Urinary bladder (tissue), 4 donors: ENCODE measurements at places on chromosomes 1 and 21. TPM values are rescaled to one million over a fixed set of nuclear protein-coding genes. Genes with fewer than 3 reads are reported as not detected.

Gene ST3GAL3
- total RNA-seq, result 27.2 TPM

Gene PPP1R12B
- total RNA-seq, result 352 TPM

Gene FCRL5
- total RNA-seq, result 0.11 TPM

Gene SYPL2
- total RNA-seq, result 2.4 TPM

Gene S100A7A
- total RNA-seq, result not detected

Gene SFT2D2
- 41.9 TPM for total RNA-seq

DNA sequence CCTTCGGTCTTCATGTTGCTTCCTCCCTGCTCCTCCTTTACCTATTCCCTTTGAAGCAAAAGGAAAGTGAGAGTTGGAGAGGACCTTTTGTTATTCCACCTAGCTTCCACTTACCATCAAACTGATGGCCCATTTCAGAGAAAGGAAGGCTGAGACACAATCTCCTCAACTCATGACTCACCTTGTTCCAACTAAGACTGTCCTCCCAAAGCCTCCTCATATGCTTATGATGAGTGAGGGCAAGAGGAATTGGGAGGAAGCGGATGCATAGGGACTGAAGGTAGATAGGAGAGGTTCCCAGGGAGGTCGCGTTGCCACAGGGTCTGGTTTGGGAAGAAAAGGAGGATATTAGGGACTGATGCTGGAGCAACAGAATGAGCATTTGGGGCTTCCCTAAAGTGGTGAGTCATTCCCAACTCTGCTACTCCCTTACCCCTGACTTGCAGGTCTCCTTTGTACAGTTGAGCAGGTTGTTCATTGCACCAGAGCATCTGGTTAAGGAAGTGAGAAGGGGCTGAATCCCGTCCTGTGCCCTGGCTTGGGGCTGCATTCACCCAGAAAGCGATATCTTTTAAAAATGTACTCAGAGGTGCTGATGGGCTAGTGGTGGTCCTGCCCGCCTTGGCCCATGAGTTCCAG lies 35.0 kb downstream of the LGR6 start:
- DNase-seq, result no peak

DNA sequence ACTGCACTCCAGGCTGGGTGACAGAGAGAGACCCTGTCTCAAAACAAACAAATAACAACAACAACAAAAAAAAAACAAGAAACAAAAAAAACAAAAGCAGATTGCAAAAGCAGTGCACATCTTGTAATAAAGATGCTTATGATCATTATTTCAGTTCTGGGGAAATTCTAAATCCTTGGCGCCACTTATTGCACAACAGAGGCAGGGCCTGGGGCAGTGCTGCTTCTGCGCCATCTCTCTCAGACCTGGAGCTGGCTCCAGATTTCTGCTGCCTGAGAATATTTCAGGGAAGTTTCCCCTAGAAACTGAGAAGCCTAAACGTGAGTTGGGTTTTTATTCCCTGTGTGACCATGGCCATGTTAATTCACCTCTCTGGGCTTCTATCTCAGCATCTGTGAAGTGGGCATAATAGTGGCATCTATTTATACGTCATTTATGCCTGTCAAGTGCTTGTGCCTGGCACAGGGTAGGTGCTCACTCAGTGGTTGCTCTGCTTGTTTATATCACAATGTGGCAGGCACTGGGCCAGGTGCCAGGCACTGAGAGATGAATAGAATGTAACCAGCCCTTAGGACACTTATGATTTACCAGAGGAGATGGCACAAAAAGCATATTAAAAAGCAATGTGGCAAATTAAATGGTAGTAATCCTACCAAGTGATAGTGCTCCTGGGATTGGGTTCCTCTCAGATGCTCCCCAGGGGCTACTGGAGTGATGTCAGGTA lies 67.9 kb downstream of the MDM4 start:
- DNase-seq, result no peak

DNA sequence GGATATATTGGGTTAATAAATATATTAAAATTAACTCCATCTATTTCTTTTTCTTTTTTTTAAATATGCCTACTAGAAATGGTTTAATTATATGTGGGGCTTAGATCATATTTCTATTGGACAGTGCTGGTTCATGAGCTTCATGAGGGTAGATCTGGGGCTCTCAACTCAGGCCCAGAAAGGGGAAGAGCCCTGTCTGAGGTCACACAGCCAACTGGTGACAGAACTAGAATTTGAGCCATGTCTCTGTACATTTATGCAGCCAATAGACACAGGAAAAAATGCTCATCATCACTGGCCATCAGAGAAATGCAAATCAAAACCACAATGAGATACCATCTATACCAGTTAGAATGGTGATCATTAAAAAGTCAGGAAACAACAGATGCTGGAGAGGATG lies 5.1 kb upstream of the EPHB2 start:
- DNase-seq, result no peak

DNA sequence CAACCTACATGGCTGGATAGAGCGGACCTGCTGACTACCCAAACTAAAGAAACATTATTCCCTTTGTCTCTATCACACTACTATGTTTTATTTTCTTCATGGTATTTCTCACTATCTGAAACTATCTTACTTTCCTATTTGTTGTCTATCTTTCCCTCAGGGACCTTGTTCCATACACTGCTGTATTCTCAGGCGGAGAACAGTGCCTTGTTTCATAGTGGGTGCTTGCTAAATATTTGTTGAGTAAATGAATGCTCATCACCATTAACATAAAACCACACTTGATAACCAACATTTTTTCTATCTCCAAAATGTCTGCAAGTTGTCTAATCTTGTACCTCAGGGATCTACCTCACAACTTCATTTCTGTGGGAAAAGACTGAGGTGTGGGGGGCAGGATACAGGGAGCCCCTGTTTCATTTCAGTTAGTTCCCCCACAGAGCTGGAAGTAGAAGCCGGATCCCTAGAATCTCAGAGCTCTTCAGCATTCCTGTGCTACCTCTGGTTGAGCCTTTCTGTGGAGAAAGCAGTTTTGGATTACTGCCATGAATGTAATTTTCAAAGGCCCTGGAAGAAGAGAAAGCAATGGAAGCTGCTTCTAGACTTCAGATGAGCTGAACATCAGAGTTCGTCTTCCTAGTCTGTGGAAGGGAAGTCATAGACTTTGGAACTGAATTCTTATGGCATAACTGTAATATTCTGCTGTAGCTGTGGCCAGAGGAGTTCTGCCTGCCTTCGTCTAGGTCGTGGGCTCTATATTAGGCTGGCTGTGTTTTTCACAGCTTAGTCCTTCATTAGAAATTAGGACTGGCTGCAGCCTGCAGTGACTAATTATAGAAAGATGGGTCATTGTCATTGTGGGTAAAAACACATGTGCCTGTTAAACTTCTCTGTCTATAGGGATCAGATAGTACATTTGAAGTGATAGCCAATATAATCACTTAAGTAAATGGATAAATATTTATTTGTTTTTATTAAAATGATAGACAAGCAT lies 293.2 kb upstream of the SGIP1 start:
- no peak for DNase-seq

GRCh38 chr1:229507502-229507901 lies 639 bp downstream of the NUP133 start:
- no peak for DNase-seq

DNA sequence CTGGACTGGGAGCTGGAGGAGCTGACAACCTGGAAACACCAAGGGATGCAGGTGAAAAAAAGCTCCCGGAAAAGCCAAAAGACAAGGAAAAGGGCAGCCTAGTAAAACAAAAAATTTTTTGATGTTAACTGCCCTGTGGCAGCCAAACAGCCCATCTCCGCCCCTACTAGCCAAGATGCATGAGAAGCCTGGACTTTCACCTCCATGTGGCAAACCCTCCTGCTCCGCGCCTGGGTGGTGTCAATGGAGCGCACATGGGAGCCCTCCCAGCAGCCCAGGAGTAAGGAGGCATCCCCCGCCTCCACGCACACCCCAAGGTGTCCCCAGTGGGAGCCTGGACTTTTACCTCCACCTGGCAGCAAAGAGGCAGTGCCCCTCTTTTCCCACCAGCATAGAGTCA lies 30.5 kb downstream of the LEMD1 start:
- DNase-seq, result no peak

- peak; percentile 67 for DNase-seq
These were observed 9.5 kb downstream of the RNU1-2 start for GRCh38 chr1:16905110-16905867.

- DNase-seq, result no peak
These were observed 99.4 kb downstream of the SMYD2 start for GRCh38 chr1:214380396-214380795.

GRCh38 chr1:58248791-58249190 lies 297.7 kb downstream of the OMA1 start:
- no peak for DNase-seq

DNA sequence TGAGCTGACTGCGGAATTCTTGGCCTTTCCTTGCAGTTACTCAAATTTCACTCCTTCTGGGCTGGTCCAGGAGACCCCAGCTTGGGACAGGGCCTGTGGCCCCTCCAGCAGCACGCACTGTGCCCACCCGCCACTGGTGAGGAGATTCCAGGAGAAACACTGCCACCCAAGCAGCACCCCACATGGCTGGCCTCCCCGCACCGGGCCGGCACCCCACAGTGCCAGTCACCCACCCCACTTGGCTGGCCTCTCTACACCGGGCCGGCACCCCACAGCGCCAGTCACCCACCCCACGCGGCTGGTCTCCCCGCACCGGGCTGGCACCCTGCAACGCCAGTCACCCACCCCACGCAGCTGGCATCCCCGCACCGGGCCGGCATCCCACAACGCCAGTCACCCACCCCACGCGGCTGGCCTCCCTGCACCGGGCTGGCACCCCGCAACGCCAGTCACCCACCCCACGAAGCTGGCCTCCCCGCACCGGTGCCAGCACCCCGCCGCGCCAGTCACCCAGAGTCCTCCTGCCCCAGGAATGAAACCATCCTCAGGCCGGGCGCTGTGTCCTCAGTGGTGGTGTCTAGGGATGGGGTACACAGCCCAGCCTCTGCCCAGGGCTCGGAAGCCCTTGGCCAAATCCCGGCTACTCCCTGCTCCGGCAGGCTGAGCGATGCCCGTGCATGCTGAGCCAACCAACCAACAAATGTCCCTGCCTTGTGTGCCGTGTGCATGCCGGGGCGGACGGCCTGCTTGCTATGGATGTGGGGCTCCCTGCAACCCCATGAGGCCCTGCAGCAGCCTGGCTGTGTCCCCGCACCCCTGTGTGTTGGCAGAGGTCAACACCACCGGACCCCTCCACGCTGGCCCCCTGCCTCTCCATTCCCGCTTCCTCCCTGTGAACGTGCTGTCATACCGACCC lies 38.6 kb upstream of the TSPEAR start:
- DNase-seq, result no peak

GRCh38 chr1:103170609-103171008 lies 62.3 kb upstream of the COL11A1 start:
- no peak for DNase-seq

DNA sequence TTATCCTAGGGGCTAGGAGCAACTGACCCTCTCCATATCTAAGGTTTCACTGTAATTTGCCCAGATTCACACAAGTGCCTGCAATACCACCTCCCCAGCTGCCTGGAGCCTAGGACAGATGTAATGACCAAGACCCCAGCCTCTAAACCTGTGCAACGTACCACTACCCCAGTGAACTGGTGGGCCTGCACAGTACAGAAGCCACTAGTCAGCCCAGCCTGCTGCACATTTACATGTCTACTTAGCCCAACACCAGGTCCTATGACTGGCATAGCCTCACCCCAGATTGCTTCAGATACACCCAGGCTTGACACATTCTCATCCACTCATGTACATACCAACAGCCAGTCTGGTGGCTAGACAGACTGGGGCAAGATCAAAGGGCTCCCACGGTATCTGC lies 1336.6 kb downstream of the BRINP3 start:
- DNase-seq, result no peak

DNA sequence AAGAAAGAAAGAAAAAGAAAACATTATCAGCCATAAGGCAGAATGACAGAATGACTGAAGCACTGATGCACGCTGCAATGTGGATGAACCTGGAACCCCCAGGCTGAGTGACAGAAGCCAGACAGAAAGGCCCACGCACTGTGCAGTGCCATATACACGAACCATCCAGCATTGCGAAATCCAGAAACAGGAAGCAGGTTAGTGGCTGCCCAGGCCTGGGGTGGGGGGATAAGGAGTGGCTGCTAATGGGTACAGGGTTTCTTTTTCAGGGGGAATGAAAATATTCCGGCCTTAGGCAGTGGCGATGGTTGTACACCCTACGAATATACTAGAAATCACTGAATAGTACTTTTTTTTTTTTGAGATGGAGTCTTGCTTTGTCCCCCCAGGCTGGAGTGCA lies 57.0 kb downstream of the CHD5 start:
- DNase-seq, result no peak

- DNase-seq, result no peak
These were observed 536.6 kb upstream of the NR5A2 start for GRCh38 chr1:199490769-199491527.

- peak; percentile 10 for DNase-seq
These were observed 101.2 kb downstream of the AKT3 start for GRCh38 chr1:243748706-243749283.

- no peak for DNase-seq
These were observed 73.0 kb upstream of the IFFO2 start for GRCh38 chr1:19029191-19030085.

- DNase-seq, result no peak
These were observed 124.0 kb downstream of the GPATCH2 start for GRCh38 chr1:217506878-217507277.

DNA sequence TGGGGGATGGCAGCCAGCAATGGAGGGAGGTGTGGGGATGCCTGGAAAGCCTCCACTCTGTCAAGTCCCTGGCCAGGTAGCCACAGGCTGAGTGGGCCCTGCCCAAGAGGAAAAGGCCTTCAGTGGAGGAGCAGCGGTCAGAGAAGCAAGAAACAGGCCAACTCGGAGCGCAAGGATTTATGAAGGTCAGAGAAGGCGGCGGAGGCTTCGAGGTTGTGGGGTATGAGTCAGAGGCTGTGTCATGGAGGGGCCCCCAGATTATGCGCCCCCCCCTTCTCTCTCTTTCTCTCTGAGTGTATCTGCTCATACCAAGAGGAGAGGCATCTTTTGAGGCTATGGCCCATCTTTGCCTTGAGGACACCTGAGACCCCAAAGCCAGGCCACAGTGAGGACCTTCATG lies 99.5 kb downstream of the CASZ1 start:
- DNase-seq, result no peak

DNA sequence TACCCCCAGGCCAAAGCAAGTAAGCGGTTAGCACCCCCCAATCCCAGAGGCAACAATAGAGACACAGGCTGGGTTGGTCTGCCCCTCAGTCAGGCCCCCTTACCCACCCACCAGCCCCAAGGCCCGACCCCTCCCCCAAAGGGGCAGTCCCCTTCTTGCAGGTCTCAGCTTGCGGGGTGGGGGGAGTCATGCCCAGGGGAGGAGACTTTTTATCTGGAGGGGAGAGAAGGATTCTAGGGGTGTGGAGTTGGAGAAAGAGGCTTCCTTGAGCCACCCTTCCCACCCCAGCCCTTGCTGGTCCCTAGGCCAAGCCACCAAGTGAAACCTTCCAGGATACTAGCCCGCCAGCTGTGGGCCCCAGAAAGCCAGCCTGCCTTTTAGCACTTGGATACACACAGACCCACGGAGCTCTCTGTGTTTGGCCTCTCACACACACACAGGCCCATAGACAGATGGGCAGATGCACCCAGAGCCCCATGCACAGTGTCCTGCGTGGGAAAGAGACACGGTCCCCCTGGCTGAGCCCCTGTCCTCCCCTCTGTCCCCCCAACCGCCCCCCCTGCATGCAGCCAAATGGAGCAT lies 7.1 kb downstream of the TMEM54 start:
- DNase-seq, result peak; percentile 54

GRCh38 chr1:206734499-206735142 lies 36.0 kb upstream of the IL19 start:
- DNase-seq, result no peak

- no peak for DNase-seq
These were observed 17.4 kb downstream of the OBSCN start for GRCh38 chr1:228225165-228225710.
